ENCODE measurements at places on chromosomes 11 and 22. TPM values are rescaled to one million over a fixed set of nuclear protein-coding genes. Genes with fewer than 3 reads are reported as not detected.

KLHL35 gene
- not detected for total RNA-seq

DNA sequence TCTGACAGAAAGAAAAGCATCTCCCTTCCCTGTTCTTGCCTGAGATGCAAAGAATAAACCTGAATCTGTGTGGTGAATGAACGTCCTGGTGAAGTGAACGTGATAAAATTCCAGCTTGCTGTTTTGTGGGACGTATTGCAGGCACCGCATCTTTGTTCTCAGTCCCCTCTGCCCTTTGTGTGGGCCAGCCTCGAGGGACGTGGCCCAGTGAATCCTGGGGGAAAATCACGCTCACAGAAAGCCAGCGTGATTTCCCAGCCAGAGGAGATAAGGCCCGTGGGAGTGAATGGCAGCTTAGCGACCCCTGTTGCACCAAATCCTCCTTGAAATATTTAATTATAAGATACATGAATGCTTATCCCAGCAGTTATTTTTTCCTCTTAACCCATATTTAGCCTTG is 129.1 kb downstream of the COMMD9 start:
- DNase-seq, result no peak

DNA sequence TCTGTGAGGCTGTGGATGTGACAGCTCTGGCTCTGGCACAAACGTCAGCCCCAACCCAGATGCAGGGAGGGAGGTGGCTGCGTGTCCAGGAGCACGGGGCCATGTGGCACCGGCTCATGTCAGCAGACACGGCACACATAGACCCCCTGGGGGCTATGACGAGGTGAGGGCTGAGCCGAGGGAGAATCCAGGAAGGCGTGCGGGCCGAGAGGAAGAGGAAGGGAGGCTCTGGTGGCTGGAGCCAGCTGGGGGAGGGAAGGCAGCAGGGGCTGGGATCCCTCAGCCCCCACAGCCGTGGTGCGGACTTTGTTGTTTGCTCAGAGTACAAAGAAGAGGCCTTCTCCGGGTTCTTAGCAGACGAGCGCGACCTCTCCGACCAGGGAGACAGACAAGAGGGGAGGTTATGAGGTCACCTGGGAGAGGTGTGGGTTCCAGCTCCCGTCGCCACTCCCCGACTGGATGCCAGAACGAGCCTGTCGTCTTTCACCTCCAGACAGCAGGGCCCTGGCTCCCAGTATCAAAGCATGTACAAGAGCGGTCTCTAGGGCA is 46.1 kb downstream of the CDKN1C start:
- peak; percentile 64 for DNase-seq

DNA sequence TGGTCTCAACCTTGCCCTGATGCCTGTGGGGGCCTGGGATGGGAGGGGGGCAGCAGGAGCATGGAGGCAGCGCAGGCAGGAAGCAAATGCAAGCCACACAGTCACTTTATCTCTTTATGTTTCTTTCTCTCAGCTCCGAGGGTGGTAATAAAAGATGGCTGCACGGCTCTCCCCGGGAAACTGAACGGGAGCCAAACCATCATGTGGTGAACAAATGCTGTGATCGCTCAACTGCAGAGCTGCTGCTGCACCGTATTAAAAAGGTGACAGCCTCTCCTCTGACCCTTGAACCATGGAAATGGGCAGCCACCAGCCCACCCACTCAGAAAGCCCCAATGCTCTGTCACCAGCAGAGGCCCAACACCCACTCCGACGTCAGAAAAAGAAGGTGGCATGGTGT is 110.0 kb downstream of the TIMP3 start:
- no peak for DNase-seq

- no peak for DNase-seq
Observed at GRCh38 chr11:102318469-102318868, 1.2 kb downstream of the BIRC3 start.
